Activated CD4-positive, alpha-beta T cell treated with anti-CD3 and anti-CD28 coated beads, Interleukin-2, amount 10 ng/mL, durations not matched to agents 24 days and 14 days (primary cell): ENCODE measurements at places on chromosomes 3 and 15. TPM values are rescaled to one million over a fixed set of nuclear protein-coding genes. Genes with fewer than 3 reads are reported as not detected.
A peak's percentile ranks its signal among the peaks of the same experiment; 100 is the strongest.

The P2RY14 gene
- 2.5 and 3.0 TPM in 2 replicates for total RNA-seq

The CCPG1 gene
- total RNA-seq = 9.0 and 10.2 TPM in 2 replicates

The CNTN6 gene
- not detected in 2 replicates for total RNA-seq

The CLDN1 gene
- total RNA-seq = 0.33 and 0.52 TPM in 2 replicates

The SLC2A2 gene
- total RNA-seq = not detected in 2 replicates

The SPATA12 gene
- total RNA-seq = not detected in 2 replicates

DNA sequence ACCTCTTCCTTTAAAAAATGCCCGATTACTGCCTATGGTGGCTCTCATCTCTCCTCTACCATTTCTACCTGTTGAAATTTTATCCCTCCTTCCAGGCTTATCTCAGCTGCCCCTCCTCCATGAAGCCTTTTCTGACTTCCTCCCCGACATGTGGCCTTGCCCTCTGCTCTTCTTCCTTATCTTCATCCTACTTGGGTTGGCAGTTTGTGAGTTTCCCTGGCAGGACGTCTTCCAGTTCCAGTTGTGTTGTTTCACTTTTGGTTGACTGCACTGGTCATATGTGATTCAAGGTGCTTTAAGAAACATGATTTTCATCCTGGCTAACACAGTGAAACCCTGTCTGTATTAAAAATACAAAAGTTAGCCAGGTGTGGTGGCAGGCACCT, 4.4 kb downstream of the DLL4 start:
- peaks cover 2% of the 10 kb centered on the region for H3K36me3 ChIP-seq
- peaks cover 43% of the 10 kb centered on the region for H3K27me3 ChIP-seq
- H3K27ac ChIP-seq = no peak overlapping the region
- no peak overlapping the region for H3K4me3 ChIP-seq
- no peak for DNase-seq

- no peaks in the 10 kb centered on the region for H3K27me3 ChIP-seq
- no peak overlapping the region for H3K27ac ChIP-seq
- no peaks in the 10 kb centered on the region for H3K4me1 ChIP-seq
- H3K36me3 ChIP-seq = peaks cover 13% of the 10 kb centered on the region
- no peak for DNase-seq
Measured at GRCh38 chr3:149898771-149899170, 71.9 kb downstream of the PFN2 start.

DNA sequence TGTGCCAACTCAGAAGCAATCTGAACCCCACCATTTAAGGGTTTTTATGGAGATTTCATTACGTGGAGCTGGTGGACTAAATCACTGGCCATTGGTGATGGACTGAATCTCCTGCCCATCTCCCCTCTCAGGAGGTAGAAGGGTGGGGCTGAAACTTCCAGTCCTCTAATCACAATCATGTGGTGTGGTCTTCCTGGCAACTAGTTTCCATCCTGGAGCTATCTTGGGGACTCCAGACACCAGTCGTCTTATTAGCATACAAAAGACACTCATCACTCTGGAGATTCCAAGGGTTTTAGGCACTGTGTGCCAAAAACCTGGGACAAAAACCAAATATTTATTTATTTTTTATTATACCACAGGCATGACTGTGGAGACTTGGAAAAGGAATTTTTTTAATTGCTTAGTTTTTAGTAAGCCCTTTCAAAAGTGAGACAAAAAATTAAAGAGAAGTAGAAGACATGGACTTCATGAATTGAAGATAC, 203.6 kb downstream of the WNT5A start:
- no peaks in the 10 kb centered on the region for H3K4me1 ChIP-seq
- H3K36me3 ChIP-seq = no peaks in the 10 kb centered on the region
- no peak for DNase-seq
- H3K27me3 ChIP-seq = no peaks in the 10 kb centered on the region
- H3K4me3 ChIP-seq = no peak overlapping the region

DNA sequence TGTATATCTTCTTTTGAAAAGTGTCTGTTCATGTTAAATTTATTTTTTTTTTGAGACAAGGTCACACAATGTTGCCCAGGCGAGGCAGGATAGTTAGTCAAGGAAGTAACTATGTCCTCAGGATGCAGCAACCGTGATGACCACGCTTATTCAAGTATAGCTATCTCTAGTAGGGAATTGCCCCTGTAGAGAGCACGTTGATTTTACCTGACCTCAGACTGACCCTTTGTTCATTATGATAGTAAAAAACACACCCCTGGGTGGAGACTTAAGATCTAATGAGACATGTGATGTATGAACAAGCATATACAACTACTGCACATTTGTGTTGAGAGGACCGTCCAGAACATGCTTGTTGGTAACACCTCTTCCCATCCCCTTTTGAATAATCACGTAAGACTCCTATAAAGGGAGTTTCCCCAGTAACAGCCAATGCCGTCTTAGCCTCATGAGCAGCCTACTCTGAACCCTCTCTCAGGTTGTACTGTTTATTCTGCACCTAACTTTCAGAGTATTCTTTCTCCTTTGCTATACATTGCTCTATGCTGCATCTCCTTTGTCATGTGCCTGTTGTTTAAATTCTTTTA, 32.9 kb downstream of the ZNF621 start:
- H3K4me3 ChIP-seq = no peak overlapping the region
- H3K27ac ChIP-seq = no peak overlapping the region
- H3K4me1 ChIP-seq = no peaks in the 10 kb centered on the region
- no peak for DNase-seq

DNA sequence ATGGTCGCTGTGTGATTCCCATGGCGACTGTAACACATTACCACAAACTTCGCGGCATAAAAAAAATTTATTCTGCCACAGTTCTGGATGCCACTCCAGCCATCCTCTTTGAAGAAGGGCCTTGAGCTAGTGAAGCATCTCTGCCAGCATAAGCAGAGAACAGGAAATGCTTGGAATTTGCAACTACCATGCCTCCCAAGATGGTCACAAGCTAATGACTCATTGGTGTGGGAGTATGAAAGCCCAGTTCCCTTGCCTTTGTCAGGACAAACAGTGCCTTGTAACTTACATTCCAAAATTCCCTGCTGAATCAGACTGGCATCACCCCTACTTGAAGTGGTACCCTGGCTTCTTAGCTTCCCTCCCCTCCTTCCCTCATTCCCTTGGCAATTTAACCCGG, 129.7 kb downstream of the PROS1 start:
- H3K4me1 ChIP-seq = peaks cover 3% of the 10 kb centered on the region
- H3K27ac ChIP-seq = no peak overlapping the region
- no peak overlapping the region for H3K4me3 ChIP-seq
- H3K27me3 ChIP-seq = no peaks in the 10 kb centered on the region

GRCh38 chr3:71528816-71529215, 54.7 kb downstream of the FOXP1 start:
- H3K36me3 ChIP-seq = no peaks in the 10 kb centered on the region
- H3K4me1 ChIP-seq = peaks cover 14% of the 10 kb centered on the region
- no peak for DNase-seq
- H3K27me3 ChIP-seq = no peaks in the 10 kb centered on the region
- no peak overlapping the region for H3K4me3 ChIP-seq

DNA sequence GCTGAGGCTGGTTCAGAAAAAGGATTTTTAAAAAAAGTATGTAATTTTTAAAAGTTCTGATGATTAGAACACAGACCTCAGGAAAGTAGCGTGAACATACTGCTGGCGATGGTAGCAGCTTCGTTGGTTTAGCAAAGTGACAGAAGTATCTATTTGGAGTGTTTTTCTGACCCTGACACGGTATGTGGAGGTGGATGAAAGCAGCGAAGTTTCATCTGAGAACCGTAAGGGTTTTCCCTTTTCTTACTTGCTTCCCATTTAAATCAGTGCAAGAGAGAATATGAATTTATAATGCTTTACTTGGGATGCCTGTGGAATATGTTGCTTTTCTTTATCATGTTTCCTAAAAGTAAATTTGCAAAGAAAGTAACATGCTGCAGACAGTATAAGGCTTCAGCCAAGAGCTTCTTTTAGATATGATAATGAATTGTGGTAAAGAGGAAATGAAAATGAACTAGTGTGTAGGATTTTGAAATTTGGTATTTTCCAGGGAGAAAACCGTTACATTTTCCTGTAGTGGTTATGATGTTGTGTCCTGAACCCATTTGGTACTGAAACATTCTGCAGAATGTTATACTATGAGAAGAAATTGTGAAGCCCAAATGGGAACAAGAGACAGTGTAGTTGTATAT, 3.9 kb downstream of the CHST2 start:
- H3K27ac ChIP-seq = peak overlapping the region; percentile 59
- H3K27me3 ChIP-seq = peaks cover 5% of the 10 kb centered on the region
- peaks cover 24% of the 10 kb centered on the region for H3K4me1 ChIP-seq
- no peak for DNase-seq
- H3K36me3 ChIP-seq = peaks cover 5% of the 10 kb centered on the region

DNA sequence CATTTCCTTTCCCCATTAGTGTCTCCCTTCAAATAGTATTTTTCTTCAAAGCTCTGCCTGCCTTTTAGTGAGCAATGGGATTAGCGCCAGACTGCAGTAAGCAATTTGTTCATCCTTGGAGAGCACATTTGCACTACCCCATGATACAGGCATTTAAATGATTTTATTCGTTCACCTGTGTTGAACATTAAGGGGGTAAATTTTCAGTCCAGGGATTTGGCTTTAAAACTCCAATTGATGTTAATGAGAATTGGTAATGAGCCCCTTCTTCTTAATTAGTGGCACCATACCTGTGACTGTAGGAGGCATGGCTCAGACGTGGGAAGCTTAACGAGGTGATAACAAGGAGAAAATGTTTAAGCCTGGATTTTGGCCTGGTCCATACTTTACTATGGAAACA, 161.4 kb upstream of the NANOGP8 start:
- DNase-seq = no peak
- no peaks in the 10 kb centered on the region for H3K36me3 ChIP-seq
- no peaks in the 10 kb centered on the region for H3K4me1 ChIP-seq
- H3K27me3 ChIP-seq = no peaks in the 10 kb centered on the region
- H3K4me3 ChIP-seq = no peak overlapping the region
- H3K27ac ChIP-seq = no peak overlapping the region

DNA sequence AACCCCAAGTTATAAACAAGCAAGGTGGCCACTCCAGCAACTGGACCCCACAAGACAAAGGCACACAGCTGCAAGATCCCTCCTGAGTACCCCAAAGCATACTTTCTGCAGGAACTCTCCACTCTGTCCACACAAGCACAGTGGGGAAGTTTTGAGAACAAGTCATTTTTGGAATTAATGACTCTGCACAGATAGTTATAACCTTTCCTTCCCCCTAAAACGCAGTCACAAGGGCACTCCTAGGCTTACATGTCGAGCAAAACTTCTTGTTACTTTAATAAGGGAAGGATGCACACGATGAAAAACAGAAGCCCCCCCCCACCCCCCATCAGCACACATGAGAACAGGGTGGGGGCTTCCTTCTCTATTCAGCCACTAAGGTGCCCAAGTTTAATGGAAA, 1.2 kb downstream of the STIMATE start:
- peak overlapping the region; percentile 94 for H3K4me3 ChIP-seq
- no peak overlapping the region for H3K27ac ChIP-seq
- H3K36me3 ChIP-seq = peaks cover 21% of the 10 kb centered on the region
